ENCODE measurements at places on chromosomes 12 and 14.

GRCh38 chr12:48717252-48717695, 767 bp upstream of the CCNT1 start:
- DNase-seq: no peak

DNA sequence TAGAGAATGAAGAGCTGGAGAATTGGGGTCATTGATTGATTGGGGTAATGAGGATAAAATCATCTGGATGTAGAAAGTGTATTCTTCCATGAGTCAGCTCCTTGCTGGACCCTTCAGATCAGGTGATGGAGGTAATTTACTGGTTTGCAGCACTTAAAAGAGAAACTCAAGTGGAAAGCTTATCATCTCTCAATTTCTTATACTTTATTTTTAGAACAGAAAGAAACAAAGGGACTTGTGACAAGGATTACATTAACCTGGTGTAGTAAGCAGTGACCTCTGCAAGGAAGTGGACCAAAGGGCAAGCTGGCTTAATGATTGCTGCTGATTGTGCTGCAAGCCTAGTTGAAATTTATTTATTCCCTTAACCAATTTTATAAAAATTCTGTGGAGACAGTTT, 405.0 kb downstream of the TRHDE start:
- DNase-seq: no peak

DNA sequence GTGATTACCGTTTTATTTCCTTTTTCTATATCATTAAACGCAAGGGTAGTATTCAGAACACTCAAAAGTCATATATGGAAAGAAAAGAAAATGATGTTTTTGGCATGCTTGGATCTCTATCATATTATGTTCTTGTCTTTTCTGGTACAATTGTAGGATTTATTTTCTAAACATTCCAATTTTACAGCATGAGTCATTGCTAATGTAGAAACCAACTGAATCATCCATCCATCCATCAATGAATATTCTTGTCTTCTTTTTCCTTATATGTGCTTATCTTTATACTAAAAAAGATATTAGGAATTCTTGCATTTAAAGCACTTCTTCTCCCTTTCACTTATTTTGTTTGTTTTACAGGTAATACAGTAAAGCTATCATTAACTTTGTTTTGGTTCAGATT, 20.4 kb upstream of the AMIGO2 start:
- no peak for DNase-seq

DNA sequence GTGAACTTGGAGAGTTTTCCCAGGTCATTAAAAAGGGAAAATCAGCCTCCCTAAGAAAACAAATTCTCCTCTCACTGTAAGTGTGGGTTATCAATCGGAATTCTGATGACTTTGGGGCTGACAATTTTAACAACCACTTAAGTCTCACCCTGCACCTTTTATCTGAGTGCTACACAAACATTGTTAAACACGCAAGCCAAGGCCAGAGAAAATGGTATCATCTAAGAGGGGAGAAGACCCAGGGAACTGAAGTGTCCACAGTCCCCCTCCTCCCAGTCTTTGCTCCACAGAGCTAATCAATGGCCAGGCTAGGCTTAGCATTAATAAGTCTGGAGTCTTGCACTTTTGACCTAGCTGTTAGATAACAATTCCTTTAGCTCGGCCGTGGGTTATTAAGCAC, 51.7 kb upstream of the TBX5 start:
- DNase-seq: no peak

GRCh38 chr14:81388336-81388735, 11.8 kb downstream of the STON2 start:
- no peak for DNase-seq

DNA sequence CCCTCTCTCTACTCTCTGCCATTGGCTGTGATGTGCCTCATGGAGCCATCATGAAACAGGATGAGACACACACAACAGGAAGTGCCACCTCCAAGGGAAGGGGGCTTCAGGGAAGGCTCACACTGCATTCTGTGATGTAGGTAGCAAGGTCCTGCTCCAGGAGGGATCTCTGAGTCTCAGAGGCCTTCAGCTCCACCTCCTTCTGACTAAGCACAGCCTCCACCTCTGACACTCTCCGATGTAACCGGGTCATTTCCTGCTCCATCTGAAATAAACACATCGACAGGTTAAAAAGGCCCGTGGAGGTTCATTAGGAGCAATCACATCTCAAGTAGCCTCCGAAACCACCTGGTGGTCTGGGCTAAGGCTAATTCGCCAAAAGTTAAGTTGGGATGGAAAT, 93.3 kb downstream of the CIT start:
- DNase-seq: no peak

- no peak for DNase-seq
These were observed 233.6 kb downstream of the MED13L start for GRCh38 chr12:116043659-116044535.

DNA sequence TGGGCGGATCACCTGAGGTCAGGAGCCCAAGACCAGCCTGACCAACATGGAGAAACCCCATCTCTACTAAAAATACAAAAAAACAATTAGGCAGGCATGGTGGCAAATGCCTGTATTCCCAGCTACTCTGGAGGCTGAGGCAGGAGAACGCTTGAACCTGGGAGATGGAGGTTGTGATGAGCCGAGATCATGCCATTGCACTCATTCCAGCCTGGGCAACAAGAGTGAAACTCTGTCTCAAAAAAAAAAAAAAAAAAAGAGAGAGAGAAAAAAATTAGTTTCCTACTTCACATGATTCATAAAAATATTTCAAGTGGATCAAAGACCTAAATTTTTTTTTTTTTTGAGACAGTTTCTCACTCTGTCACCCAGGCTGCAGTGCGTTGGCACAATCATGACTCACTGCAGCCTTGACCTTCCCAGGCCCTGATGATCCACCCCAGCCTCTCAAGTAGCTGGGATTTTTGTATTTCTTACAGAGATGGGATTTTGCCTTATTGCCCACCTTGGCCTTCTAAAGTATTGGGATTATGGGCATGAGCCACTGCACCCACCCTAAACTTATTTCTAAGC, 24.9 kb downstream of the FCF1 start:
- no peak for DNase-seq

DNA sequence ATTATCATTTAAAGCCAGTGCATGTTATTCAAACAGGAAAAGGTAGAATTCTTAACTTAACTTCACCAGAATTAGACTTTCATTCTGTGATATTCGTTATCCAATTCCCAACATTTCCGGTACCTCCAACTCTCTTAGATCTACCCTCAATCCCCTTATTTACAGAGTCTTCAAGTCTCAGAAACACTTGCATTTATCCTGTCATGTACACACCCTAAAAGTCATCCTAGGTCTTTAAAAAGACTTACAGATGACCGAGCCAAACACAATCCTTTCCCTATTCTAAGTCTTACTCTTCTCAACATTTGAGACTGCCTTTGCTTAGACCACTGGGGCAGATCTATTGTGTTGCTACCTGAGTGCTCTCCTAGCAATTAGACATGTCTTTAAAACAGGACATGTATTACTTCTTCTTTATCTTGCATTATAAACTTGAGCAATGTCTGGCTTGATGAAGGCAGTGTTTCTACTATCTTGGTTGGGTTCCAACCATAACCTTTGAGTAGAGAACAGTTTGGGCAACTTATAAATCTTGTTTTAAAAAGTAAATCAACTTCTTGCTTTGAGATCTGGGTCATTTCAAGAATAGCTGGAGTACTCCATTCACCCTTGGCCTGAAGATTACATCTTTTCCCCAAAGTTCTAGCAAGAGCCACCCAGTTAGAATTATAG, 140.6 kb upstream of the PLEKHG7 start:
- no peak for DNase-seq
